ENCODE measurements at places on chromosomes 5 and 9.
A peak's percentile ranks its signal among the peaks of the same experiment; 100 is the strongest.

GRCh38 chr9:121321016-121321503, 49.0 kb downstream of the STOM start:
- peak; percentile 13 for DNase-seq

DNA sequence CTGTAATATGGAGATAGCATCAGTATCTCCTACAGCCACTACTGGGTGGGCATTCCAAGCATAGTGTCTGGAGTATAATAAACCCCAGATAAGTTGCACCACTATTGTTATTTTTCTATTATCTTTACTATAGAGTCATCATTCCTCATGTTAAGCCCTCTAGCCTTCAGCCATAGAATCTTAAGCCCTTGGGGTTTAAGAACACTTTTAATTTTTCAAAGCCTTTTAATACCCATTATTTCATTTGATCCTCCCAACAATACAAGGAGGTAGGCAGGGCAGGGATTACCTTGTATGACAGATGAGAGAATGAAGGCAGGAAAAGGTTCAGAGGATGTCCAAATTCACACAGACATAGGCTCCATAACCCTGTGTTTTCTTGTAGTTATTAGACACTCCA, 112.5 kb downstream of the EBF1 start:
- DNase-seq = no peak

DNA sequence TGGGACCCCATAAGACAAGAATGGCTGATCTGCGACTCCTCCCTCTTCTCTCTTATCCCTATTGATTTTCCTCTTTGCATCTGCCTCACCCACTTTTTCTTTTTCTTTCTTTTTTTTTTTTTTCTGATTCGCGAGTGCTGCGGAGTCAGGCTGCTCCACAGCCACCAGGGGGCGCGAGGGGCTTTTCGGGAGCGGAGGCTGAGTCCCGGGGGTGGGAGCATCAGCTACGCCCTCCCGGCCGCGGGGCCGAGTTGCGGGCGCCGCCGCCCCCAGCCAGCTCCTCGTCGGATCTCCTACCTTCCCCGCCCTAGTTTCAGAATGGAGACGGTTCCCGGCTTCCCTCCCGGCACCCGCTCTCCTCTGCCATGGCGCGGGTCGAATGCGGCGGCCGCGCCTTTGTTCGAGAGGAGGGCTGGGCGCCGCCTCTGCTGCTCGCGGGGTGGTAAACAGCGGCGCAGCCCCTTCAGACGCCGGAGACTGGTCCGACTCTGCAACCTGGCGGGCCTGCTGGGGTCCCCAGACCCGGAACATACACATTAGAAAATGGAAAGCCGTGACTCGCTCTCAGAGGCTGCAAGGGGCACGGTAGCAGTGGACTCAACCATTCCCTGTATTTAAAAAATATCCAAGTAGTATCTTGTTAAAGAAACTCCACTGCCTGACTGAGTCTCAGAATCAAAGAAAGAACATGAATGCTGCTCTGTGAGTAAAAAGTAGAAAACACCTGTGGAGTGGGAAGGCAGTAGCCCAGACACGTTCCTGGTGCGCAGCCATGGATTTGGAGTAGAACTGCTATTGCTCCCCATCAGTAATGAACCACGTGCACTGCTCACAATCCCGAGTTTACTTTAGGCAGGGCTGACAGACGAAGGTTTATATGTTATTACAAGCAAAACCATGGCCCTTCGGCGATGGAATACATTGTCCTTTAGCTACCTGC, 55.7 kb downstream of the DPYSL3 start:
- DNase-seq = peak; percentile 95

GRCh38 chr9:22147813-22148527, 138.9 kb upstream of the CDKN2B start:
- DNase-seq = peak; percentile 29

DNA sequence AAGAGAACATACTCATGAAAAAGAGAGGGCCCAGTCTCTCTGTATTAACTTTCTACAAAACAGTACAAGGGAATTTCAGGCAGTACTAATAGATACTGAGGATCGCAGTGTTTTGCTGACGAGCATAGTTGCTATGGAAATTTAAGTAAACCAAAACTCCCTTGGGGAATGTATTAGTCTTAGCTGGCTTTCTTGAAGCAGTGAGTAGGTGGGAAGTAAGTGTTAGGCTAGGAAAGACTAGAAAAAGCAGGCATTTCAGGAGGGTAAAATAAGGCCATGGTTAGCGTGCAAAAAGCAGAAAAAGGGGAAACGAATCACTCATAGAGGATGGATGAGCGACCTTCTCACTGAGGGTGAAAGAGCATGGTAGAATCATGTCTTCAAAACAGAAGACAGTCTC, 84.3 kb upstream of the ACTBL2 start:
- peak; percentile 31 for DNase-seq

- DNase-seq = no peak
These were observed 78.5 kb downstream of the CACNA1B start for GRCh38 chr9:137956039-137956438.

- DNase-seq = no peak
These were observed 51.7 kb upstream of the RIC1 start for GRCh38 chr9:5577225-5577624.
